ENCODE measurements at places on chromosomes 7 and 10.

DNA sequence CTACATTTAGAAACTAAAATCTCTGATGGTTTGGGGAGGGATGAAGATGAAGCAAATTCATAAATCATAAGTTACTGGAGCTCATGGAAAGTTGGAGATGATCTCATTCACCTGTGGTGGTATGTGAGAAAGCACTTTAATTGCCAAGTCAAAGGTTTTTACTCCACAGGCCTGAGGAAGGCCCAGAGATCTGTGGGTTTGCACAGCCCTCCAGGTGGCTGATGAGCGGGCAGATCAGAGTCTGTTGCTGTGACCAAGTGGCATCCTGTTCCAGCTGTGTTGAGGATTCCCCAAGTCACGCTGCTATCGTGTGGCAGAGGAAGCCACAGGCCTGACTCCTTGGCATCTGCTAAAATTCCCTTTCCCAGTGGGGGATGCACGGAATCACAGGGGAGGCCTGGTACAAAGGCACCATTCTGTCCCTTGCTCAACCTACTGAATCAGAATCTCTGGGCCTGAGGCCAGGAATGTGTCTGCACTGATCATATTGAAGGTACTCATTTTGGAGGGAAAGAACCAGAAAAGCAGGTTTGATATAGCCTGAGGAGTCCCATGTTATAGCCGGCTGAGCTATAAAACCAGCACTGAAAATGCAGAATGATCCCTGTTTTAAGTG lies 19.7 kb upstream of the DDC start:
- no peak for DNase-seq

- no peak for DNase-seq
Measured at GRCh38 chr10:128712661-128713400, 586.6 kb upstream of the MKI67 start.

- no peak for DNase-seq
Measured at GRCh38 chr10:34931216-34931615, 116.1 kb upstream of the PARD3 start.

GRCh38 chr7:30365621-30366020 lies 81.2 kb downstream of the ZNRF2 start:
- no peak for DNase-seq

DNA sequence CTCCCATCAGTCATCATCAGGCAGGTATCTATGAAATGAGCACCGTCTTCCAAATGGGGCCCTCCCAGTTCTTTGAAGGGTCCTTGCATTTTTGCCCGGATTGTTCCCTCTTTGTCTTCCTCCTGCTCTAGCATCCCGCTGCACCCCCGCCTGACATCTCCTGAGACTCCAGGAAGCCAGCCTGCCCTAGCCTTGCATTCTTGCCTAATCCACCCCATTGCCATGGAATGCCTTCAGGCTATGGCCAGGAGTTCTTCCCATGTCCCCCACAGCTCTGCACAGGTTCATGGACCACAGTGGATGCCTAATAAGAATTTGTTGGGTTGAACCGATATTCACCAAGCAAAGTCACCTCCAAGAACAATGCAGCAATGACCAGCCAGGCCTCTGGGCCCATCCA lies 62.1 kb downstream of the ZMIZ1 start:
- no peak for DNase-seq

DNA sequence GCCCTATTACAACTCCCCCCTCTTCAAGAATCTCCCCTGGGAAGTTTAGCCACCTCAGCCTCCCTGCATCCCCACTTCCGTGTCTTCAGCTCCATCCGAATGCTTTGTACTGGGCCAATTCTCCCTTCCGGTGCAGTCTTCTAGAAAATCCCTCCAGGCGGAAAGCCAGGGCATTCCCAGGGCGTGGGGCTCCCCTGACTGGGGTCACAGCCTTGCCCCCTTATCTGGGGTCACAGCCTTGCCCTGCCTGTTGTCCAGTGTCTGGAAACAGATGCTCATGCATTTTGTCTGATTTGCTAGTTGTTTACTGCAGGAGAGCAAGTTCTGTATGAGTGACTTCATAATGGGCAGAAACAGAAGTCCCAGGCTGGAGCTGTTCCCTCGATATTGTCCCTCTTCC lies 112.5 kb upstream of the TCERG1L start:
- no peak for DNase-seq

- no peak for DNase-seq
Measured at GRCh38 chr7:98287486-98287959, 6.0 kb downstream of the BRI3 start.

GRCh38 chr7:107667341-107667740 lies 6.7 kb downstream of the SLC26A4 start:
- no peak for DNase-seq
